ENCODE measurements at places on chromosomes 2 and 18.

GRCh38 chr2:231988179-231988866 lies 26.8 kb downstream of the DIS3L2 start:
- no peak for DNase-seq

GRCh38 chr2:58228299-58228698 lies 12.8 kb downstream of the FANCL start:
- no peak for DNase-seq

DNA sequence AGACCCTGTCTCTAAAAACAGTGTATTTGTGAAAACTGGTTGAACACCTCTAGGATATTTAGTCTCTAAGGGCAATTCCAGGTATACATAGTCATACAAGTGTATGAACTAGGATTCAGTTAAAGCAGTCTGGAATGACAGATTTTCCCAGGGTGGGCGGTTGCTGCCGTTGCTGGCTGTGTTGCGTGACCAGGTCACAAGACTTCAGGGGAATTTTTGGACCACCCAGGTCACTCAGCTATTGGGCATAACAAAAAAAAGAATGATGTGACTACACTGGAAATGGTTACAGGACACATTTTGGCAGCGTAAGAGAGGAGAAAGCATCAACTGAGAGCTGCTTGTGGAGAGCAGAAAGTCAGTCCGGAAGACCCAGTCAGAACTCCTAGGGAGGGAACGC lies 58.0 kb upstream of the ZBTB7C start:
- no peak for DNase-seq

DNA sequence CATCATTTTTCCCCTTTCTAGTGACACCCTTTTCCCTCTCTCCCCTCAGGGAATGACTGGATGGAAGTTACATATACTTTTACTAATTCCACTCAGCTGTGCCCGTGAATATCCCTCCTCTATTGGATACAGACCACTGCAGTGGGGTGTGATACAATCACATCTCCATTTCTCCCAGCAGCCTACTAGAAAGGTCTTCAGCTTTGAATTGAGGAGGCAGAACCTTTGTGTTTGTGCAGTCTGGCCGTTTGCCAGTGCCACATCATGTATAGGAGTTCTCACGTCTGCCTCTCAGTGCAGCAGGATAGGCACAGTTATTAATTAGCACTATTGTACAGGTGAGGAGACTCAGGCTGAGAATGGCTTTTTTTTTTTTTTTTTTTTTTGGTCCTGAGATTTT lies 16.4 kb downstream of the TNFRSF11A start:
- DNase-seq, result no peak

- peak; percentile 20 for DNase-seq
Observed at GRCh38 chr18:48946329-48946835, 4.4 kb downstream of the SMAD7 start.

DNA sequence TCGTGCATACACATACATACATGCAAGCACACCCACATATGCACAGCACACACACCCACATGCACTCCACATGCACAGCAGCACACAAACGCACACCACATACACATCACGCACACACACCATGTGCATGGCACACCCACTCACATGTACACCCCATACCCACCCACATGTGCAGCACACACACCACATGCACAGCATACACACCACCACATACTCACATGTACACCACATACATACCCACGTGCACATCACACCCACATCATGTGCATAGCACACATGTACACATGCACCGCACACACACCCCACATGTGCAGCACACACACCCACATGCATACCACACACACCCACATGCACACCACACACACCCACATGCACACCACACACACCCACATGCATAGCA lies 132.0 kb upstream of the RGPD4 start:
- DNase-seq, result no peak

DNA sequence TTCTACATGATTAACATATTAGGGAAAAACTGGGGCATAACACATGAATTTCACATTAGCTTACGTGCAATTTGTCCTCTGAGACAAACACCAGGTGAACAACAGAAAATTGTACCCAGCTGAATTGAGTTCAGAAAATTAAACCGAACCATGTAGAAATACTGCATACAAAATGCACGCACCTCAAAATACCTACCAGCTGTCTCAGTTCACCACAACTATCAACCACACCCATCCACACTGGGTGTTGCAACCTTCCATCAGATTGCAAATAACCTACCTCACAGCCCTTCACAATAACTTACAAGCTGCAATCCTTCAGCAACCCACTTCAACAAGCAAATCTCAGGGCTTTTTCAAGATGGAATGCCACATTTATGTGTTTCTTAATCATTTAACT lies 55.9 kb downstream of the UNC50 start:
- DNase-seq, result no peak

DNA sequence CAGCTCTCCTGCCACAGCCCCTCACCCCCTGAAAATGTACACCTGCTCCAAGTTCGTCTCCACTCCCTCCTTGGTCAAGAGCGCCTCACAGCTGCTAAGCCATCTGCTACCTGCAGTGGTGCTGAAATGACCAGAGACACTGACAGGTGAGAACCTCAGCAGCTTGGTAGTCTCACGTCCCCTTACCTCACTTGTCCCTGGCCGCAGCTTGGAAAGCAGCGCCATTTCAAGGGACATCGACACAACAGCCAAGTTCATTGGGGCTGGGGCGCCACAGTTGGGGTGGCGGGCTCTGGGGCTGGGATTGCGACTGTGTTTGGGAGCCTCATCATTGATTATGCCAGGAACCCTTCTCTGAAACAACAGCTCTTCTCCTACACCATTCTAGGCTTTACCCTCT lies 47.5 kb downstream of the ANKRD44 start:
- no peak for DNase-seq

DNA sequence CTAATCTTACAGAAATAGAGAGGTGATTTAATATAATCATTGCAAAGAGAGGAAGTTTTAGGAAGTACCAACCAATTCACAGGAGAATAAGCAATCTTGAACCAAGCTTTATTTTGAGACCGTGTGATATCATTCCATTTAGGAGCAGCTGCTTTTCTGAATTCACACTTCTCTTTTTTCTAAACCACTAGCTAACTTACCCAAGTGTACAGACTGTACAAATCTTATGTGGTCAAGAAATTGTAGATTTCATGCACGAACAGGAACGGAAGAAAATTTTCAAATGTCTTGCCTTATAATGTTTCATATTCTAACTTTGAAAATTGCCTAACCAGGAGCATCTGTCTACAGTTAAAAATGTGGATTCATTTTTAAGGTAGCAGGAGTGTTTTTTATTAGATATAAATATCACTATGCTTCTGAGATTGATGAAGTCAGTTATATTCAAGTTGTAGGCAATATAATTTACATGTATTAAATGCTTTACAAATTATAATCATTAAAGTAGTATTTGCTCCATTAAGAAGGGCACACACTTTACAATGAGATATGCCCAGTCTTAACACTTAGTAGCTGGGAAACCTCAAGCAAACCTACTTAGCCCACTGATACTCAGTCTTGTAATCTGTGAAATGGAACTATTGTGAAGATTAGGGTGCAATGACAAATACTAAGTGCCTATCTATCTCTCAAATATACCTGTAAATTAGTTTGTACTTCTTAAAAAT lies 302.2 kb upstream of the STON1 start:
- no peak for DNase-seq

- DNase-seq, result no peak
Observed at GRCh38 chr2:21928292-21928691, 804.5 kb downstream of the TDRD15 start.

GRCh38 chr2:144859716-144860115 lies 339.8 kb upstream of the ZEB2 start:
- no peak for DNase-seq

DNA sequence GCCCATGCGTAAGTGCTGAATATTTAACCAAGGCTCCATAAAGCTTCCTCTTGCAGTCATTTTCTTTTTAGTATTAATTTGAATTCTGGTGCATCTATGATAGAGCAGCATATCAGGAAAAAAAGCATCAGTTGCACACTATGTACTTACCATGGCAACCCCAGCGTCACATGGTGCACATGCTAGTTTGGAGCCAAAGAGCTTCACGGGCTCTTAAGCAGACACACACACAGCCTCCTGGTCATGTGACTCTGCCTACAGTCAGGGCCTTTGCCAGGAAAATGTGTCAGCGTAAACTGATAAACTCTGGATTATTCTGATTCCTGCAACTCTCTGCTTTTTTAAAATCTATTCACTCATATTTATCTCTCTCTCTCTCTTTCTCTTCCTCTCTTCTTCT lies 30.2 kb downstream of the NYAP2 start:
- peak; percentile 50 for DNase-seq

GRCh38 chr2:86396291-86396785 lies 44.8 kb upstream of the KDM3A start:
- peak; percentile 10 for DNase-seq

GRCh38 chr2:222609381-222609780 lies 46.5 kb downstream of the FARSB start:
- DNase-seq, result no peak

GRCh38 chr2:198662905-198663304 lies 794.8 kb downstream of the SATB2 start:
- DNase-seq, result no peak

- DNase-seq, result no peak
Observed at GRCh38 chr2:217795706-217796465, 206.9 kb downstream of the TNS1 start.

DNA sequence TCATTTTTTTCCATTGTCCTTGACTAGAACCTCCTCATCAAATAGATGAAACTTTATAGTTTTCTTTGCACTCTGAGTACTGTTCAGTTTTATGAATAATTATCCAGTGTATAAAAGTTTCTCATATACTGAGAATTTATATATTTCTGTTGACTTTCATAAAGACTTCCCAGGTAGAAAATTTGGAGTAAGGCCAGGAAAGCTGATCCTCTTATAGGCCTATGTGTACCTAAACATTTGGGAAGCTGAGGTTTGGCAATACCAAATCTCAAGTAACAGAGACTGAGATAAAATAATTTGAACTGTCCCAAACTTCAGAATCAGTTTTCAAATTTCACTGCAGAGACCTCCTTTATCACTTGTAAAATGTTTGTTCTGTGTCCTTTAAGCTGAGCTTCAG lies 43.4 kb downstream of the CCDC102B start:
- no peak for DNase-seq

DNA sequence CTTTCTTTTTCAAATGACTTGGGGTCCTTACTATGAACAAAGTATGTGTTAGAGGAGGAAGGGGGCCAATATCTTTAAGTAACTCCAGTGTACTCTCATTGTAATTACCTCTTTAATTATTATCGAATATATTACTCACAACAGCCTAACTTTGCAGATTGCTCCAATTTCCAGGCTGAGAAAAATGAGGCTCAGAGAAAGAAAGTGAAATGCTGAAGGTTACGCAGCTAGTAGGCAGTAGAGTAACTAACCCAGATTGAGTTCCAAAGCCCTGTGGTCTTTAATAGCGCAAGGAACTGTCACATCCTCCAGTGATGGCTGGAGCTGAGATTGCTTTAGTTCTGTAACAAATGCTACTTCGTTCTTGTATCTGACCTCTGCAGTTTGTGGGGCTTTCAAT lies 2.2 kb upstream of the GYPC start:
- DNase-seq, result no peak

DNA sequence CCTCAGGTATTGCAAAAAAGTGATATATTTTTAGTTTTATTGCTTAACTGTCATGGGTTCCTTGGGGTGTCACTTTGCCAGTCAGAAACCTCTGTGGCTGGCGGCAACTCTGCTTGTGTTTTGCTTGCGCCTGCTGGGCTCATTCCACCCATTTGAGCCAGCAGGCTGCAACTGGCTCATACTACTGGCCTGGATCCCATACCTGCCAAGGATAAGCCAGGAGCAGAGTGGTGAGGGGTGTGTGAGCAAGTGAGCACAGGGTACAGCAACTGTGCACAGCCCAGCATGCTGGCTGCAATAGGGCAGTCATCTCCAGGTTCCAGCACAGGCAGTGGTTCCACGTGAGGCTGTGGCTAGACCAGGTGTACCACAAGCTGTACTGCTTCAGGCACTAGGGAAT lies 687.5 kb downstream of the NYAP2 start:
- no peak for DNase-seq

DNA sequence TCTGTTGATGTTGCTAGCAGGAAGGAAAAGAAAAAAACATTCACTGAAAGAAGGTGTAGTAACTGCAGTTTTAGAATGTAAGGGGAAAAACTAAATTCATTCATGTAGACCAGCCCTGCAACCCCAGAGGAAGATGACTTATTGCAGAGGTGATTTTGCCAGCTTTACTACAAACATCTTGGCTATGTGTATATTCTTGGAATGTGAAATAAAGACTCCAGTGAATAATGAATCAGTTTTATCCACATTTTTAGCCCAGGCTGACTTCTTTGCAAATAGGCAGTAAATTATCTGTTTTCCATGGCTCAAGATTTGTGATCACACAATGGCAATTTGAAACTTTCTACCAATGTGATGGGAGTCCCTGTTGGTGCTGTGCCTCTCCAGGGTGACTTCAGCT lies 206.1 kb upstream of the SETBP1 start:
- DNase-seq, result no peak

DNA sequence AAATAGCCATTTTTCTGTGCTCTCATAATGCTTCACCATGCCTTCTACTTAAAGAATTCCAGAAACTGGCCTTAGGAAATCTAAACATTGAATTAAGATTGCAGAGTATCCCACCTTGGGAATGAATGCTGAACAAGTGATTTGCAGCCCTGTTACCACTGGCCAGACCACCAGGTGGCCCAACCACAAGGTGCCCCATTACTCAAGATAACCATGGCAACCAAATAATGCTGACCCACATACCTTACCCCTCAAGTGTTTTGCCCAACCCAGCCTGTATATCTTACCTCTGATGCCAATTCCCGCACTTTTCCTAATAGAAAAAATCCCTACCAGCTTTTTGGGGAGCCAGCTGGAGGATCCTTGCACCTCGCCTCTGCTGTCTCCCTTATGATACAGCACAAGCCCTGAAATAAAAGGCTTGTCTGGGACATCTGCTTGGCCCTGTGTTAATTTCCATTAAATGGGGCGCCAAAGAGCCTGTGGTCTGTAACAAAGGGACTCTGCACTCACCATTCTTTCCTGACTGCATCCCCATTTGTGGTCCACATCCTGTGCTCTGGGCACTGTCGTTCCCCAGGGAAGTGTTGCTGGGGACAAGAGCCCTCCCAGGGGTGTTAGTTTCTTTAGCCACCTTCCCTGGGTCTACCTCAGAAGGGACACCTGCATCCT lies 17.3 kb upstream of the KCNF1 start:
- no peak for DNase-seq

- DNase-seq, result no peak
Observed at GRCh38 chr2:233117811-233118647, 57.9 kb downstream of the INPP5D start.
